ENCODE measurements at places on chromosomes 4 and X.
A peak's percentile ranks its signal among the peaks of the same experiment; 100 is the strongest.

- no peak for DNase-seq
Observed at GRCh38 chr4:185534511-185534865, 819 bp downstream of the PDLIM3 start.

DNA sequence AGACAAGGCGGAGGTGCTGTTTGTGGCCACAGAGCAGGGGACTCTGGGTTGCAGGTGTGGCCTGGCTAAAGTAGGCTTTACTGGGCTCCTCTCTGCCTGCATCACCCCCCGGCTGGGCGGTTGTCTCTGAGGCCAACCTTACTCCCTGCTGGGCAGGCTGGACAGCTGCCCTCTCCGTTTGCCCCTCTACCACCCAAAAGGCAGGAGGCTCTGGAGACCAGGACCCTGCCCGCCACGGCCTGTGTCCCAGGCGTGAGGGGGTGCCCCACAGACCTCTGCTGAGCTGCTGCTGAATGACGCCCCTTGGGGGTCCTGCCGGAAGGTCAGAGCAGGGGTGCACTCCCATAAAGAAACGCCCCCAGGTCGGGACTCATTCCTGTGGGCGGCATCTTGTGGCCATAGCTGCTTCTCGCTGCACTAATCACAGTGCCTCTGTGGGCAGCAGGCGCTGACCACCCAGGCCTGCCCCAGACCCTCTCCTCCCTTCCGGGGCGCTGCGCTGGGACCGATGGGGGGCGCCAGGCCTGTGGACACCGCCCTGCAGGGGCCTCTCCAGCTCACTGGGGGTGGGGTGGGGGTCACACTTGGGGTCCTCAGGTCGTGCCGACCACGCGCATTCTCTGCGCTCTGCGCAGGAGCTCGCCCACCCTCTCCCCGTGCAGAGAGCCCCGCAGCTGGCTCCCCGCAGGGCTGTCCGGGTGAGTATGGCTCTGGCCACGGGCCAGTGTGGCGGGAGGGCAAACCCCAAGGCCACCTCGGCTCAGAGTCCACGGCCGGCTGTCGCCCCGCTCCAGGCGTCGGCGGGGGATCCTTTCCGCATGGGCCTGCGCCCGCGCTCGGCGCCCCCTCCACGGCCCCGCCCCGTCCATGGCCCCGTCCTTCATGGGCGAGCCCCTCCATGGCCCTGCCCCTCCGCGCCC lies 920 bp downstream of the HTT-AS start:
- DNase-seq: no peak

DNA sequence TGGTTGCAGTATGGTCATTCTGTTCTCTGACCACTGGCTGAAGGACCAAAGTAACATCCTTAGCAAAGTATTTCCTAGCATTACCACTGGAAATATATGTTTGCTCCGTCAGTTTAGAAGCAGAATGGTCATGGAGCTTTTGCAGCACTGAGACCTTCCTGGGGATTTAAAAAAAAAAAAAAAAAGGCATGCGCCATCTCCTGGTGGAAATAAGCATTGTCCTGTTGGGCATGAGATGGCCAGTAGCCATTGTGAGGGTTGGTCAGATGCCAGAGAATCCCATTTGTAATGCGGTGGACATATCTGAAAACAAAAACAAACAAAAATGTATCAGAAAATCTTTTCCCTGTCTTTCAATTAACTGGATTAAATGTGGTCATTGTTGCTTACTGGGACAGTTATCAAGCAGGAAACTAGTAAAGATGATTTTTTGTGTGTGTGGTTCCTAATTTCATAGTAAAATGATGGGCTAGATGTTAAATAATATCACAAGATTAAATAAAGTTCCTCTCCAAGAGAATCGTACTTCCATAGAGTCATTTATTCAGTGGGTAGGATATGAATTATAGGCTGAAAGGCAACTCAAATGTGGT lies 139.6 kb downstream of the SOWAHB start:
- no peak for DNase-seq

GRCh38 chrX:40047485-40047884 lies 50.3 kb downstream of the BCOR start:
- DNase-seq: no peak

- DNase-seq: no peak
Observed at GRCh38 chr4:172986114-172986513, 182.5 kb upstream of the GALNT7 start.

DNA sequence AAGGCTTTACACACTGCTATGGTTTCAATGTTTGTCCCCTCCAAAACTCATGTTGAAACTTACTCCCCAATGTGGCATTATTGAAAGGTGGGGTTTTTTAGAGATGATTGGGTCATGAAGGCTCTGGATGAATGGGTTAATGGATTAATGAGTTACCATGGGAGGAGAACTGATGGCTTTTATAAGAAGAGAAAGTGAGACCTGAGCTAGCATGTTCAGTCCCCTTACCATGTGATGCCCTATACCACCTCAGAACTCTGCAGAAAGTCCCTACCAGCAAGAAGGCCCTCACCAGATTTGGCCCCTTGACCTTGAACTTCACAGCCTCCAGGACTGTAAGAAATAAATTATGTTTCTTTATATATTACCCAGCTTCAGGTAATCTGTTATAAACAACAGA lies 68.9 kb upstream of the CAPN6 start:
- no peak for DNase-seq

GRCh38 chr4:79408063-79408462 lies at the start of gene GK2:
Gene GK2 (minus strand): TSS chr4:79408228. CDS start chr4:79408200, 28 bp downstream.
- DNase-seq: no peak

- no peak for DNase-seq
Observed at GRCh38 chr4:19698961-19699360, 552.7 kb upstream of the SLIT2 start.

- DNase-seq: no peak
Observed at GRCh38 chrX:19639056-19639455, 123.7 kb upstream of the MAP3K15 start.

- no peak for DNase-seq
Observed at GRCh38 chr4:11494232-11494631, 65.5 kb upstream of the HS3ST1 start.

DNA sequence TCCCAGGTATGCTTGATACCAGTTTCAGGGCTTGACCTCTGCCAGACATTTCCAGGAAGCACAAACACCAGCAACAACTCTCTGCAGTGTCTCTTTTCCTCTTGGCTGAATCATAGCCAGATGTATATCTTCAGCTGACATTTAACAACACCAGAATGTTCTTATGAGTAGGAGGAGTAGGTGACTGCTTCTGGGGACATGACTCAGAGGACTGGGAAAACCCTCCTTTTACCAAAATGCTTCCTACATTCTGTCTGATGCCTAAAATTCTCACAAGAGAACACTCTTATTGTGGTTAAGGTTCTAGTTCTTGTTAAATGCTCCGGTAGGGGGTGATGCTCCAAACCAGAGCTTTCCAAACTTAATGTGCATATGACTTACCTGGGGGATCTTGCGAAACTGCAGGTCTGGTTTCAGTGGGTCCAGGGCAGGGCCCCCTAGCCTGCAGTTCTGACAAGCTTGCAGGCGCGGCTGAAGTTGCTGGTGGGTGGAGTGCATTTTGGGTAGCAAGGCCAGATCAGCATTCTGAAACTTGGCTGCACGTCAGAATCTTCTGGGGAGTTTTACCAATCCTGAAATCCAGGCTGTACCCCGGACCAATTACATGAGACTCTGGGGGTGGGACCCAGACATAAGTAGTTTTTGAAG lies 329.3 kb upstream of the RPS6KA3 start:
- DNase-seq: no peak

DNA sequence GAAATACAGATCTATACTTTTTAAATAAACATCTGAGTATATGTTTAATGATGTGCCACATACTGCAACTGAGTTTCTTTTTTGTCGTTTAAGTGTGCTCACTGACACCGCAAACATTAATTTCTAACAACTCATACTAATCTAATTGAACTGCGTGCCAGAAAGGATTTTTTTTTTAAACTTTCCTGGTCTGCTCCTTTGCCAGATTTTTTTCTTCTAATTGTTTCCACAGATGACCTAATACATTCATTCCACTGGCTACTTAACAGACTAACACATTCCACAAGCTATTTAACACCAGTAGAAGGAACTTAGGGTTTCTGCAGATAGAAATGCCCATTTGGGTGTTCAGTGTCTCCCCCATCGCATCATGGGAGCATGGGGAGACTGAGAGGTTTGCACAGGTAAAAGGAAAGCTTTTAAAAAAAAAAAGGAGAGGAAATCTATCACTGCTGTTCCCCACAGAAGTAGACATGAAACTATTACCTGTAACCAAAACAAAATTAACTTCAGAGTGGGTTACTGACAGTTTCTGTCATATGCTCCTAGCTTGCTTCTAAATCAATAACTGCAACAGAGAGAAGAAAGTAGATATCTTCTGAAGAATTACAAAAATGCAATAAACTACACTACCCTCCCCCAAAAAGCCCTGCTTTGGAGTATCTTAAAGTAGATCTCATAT lies 31.6 kb downstream of the SH3KBP1 start:
- DNase-seq: no peak

DNA sequence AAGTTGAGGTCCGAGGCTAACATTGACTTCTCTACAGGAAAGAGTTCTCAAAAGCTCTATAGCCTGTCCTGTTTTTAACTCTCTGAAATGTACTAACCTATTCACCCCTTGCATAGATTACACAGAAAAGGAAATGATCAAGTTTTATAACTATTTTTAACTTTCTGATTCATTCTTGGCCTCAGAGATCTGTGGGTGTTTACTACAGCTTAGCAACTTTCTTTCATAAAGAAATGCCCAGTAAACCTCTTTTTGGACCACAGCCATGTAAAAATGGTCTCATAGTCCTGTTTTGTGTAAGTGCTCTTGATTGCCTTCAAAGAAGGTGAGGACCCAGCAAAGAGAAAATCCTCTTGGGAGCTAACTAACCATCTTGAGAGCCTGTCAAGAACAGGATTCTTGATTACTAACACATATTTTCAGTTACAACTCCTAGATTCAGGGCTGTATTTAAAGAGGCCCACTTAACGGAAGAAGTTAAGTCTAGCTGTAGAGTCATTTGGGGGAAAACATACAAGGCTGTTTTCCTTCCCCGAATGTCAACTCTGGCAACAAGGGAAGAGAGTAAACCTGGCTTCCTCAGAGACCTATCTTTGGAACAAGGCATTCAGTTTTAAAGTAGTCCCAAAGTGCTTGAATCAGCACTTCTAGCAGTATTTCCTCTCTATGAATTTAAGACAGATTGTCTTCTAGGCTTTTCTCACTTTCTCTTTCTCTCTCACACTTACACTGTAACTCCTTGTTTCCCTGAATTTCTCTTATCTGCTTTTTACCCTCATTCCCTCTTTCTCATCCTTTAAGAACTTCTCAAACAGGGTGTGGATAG lies 78.2 kb downstream of the IL21 start:
- DNase-seq: no peak

- DNase-seq: no peak
Observed at GRCh38 chr4:163611784-163612445, 117.4 kb downstream of the TMA16 start.

DNA sequence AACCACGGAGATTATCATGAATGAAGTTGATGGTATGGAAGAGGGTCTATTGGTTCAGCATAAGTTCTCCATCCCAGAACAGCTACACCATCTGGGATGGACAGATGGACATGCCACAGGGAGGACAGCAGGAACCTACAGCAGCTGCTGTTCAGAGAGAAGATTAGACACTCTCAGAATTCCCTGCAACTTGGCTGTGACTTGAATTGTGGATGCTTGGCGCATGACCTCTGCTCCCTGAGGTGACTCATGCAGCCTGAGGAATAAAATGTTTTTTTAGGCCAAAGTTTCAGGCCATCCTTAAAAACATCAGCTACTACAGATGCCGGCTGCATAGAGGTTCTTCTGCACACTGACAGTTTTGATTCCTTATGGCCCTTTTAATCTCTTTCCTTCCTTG lies 97.3 kb downstream of the RS1 start:
- DNase-seq: no peak

DNA sequence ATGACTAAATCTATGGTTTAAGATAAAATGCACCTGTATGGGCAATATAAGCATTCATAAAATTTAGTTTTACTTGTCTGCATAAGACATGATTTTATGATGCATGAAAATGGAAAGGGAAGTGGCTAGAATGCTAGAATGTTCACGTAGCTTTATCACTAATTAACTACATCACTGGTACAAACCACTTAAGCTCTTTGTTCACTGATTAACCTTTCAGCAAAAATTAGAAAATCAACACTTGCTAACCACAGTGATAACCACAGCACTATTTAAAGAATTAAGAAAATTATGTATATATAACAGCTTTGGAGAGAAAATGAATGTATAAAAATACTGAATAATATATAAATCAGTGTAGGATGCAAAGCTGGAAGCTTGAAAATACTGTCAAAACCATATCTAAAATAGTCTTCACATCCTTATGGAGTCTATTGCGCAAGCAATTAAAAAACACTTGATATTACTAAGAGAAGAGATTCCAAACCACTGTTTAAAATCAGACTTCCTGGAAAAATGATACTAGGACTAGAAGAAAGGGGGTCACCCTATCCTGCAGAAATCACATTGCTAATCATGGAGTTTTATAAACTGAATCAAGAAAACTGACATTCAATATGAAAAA lies 51.9 kb downstream of the EFHC2 start:
- DNase-seq: no peak

DNA sequence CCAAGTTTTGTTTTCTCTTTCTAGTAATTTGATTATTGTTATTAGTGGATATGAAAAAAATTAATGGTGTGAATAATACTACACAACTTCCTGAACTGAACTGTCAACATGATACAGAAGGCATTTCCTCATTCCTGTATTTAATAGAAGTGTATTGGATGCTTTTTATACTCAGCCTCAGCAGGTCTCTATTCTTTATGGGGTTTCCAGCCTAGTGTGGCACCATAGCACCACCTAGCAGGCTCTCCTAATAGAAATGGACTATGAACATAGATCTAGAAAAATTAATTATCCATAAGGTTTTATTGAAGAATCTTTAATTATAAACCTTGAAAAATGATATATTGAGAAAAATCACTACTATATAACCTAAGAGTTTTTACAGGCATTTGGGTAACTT lies 52.4 kb downstream of the GLRB start:
- peak; percentile 16 for DNase-seq

GRCh38 chr4:87045234-87045558 lies 110.4 kb downstream of the AFF1 start:
- no peak for DNase-seq

- no peak for DNase-seq
Observed at GRCh38 chr4:137421796-137422195, 110.5 kb downstream of the PCDH18 start.

DNA sequence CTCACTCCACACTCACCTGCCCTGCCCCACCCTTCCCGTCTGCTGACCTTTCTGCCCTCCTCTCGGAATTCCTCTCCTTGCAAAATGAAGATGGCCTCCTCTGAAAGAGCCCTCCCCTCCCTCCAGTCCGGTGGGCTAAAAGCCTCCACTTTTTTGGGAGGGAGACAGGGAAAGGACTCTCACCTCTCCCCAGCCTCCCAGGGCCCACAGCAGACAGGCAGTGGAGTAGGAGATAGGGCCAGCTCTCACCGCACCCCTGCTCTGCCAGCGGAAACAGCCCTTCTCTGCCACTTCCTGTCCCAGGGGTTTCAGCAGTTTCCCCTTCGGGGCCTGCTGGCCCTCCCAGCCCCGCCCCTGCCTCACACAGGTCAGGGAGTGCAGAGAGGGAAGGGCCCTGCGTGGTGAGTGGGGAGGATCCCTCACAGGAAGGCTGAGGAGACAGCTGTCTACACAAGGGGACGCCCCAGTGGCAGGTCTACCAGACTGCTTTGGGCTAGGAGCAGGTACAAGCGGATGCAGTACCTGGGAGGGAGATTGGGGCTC lies 18.2 kb downstream of the ELF4 start:
- DNase-seq: no peak
